ENCODE measurements at places on chromosomes 5 and 9.

- peak; percentile 15 for DNase-seq
Observed at GRCh38 chr5:108266242-108266641, 115.7 kb downstream of the FBXL17 start.

GRCh38 chr5:180311216-180311615 is 19.3 kb upstream of the MAPK9 start:
- DNase-seq: no peak

- peak; percentile 40 for DNase-seq
Observed at GRCh38 chr5:59001154-59001553, 418.3 kb downstream of the RAB3C start.

DNA sequence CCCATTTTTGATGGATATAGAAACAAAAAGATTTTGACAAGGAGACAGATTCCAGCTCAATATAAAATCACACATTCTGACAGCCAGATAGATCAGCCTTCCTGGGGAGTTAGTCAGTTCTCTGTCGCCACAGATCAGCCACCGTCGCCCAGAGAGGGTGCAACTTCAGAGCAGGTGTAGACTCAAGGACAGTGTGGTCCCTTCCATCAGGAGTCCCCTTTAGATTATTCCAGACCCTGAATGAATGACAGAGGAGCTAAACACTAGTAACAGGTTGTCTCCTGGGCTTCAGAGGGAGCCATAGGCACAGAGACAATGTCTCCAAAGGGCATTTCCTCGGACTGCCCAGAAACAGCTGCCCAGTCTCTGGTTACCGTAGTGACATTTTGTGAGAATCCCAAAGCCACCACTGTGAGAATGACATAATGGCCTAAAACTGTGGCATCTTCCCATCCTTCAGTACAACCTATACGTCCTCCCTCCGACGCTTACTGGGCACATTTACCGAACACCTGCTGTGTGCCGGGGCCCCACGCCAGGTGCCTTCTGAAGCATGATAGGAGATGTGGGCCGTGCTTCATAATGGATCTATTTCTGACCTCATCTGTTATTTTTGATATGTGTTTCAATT is 47.4 kb upstream of the SLC2A8 start:
- DNase-seq: no peak

DNA sequence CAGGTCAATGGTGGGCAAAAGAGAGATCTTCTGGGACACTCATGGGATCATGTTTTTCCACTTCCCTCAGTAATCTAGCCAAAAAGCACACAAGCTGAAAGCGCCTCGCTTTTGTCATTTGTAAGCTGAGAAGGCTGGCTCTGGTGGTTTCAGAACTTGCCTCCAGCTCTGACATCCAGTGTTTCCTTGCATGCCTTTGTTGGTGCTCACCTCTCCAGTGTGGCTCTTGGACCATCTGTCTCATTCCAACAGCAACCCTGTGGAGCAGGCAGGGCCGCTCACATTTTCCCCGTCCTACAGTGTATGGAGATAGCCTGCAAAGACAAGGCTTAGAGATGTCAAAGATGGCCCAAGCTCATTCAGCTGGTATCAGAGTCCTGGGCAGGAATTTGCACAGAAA is 160.8 kb upstream of the KLF4 start:
- peak; percentile 93 for DNase-seq

- DNase-seq: no peak
Observed at GRCh38 chr5:144971108-144971850, 800.6 kb downstream of the KCTD16 start.

- DNase-seq: peak; percentile 20
Observed at GRCh38 chr9:21154018-21154608, 12.3 kb downstream of the IFNA21 start.

- peak; percentile 47 for DNase-seq
Observed at GRCh38 chr5:158435161-158435616, 576.2 kb upstream of the CLINT1 start.

DNA sequence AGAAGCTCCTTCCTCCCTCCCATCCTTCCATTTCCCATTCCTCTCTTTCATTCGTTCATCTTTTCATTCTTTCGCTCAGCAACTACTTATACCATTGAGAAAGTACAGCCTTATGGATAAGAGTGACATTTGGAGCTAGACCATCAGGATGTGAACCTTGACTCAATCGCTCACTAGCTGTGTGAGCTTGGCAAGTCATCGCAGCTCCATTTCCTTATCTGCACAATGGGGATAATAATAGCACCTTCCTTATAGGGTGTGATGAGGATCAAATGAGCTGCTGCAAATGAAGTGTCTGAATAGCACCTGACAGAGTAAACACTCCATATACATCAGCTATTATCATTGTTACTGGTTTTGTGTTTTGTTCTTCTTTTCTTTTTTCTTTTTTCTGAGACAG is 28.1 kb upstream of the SYNPO start:
- DNase-seq: no peak

- no peak for DNase-seq
Observed at GRCh38 chr9:77765781-77766259, 117.7 kb upstream of the GNA14 start.

DNA sequence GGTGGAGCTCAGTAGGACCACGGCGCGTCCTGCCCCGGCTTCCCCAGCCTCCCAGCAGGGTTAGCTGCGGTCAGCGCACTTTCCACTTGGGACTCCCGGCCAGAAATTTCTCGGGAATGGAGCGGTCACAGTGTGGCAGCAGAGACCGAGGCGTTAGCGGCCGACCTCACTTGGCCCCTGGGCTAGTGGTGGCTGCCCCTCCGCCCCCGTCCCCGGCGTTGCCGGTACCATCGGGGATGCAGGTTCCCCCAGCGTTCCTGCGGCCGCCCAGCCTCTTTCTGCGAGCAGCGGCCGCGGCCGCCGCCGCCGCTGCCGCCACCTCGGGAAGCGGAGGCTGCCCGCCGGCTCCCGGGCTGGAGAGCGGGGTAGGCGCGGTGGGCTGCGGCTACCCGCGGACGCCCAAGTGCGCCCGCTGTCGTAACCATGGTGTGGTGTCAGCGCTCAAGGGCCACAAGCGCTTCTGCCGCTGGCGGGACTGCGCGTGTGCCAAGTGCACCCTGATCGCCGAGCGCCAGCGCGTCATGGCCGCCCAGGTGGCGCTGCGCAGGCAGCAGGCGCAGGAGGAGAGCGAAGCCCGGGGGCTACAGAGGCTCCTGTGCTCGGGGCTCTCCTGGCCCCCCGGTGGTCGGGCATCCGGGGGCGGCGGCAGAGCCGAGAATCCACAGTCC is 460 bp downstream of the DMRTA1 start:
- DNase-seq: peak; percentile 22

DNA sequence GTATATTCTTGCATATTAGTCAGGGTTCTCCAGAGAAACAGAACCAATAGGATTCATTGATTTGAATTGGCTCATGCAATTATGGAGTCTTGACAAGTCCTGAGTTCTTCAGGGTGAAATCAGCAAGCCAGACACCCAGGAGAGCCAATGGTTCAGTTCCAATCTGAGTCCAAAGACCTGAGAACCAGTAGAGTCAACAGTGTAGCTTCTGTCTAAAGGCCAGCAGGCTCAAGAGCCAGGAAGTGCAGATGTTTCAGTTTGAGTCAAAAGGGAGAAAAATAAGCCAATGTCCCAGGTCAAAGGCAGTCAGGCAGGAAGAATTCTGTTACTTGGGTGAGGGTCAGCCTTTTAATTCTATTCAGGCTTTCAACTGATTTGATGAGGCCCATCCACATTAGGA is 37.8 kb upstream of the ANKRD34B start:
- DNase-seq: no peak

- DNase-seq: peak; percentile 95
Observed at GRCh38 chr5:129963359-129963758, 59.1 kb downstream of the CHSY3 start.

- DNase-seq: no peak
Observed at GRCh38 chr5:13932561-13932960, 11.9 kb downstream of the DNAH5 start.

GRCh38 chr9:89598363-89598713 is 6.5 kb upstream of the GADD45G start:
- no peak for DNase-seq

DNA sequence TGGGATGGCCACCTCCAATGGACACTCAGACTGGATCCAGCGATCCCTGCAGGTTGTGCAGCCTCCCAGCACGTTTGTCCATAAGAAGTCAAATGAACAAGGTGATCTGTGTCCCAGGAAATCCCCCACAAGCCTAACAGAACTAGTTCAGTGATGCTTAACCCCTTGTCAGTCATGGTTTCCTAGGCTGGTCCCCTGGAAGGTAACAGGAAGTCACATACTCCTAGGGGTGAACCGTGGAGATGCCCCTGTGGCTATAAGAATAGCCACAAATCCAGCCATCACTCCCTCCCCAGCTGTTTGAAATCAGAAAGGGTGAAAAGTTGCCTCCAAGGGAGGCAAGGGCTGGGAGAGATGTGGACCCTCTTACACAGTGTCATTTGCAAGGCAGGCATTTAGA is 22.5 kb downstream of the PAX5 start:
- no peak for DNase-seq

DNA sequence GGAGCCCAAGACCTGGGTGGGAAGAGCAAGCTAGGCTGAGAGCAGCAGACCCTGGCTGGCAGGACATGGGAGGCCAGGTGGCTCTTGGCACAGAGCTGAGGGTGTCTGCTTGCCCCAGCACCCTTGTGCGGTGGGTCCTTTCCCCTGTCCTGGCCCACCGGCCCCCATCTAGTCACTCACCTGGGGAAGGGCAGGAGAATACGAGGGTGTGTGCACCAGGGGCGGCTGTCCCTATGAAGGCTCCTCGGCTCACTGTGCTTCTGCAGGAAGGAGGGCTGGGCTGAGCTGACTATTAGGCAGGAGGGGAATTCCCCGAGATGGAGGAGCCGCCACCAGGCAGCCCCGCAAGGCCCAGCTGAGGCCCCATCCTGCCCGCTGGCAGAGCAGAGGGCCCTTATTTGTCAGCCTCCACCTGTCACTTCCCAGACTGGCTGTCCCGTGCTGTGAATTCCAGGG is 6.1 kb upstream of the TNIP1 start:
- DNase-seq: no peak

DNA sequence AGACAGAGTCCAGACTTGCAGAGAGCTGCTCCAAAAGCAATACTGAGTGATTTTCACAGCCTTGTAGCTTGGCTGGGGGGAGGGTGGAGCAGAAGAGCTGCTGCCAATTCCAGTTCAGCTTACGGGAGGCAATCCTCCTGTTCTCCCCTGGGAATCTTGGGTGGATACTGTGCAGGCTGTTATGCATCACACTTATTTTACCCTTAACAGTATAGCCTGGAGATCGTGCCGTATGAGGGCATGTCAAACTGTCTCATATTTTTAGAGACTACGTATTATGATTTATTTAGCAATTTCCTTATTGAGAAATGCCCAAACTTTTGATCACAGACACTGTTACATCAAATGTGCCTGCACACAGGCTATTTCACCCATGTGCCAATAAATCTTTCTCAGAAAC is 85.2 kb downstream of the BASP1 start:
- DNase-seq: peak; percentile 83

GRCh38 chr5:157918811-157919742 is 60.1 kb upstream of the CLINT1 start:
- DNase-seq: peak; percentile 25

- no peak for DNase-seq
Observed at GRCh38 chr9:127390563-127390962, 6.4 kb upstream of the SLC2A8 start.

DNA sequence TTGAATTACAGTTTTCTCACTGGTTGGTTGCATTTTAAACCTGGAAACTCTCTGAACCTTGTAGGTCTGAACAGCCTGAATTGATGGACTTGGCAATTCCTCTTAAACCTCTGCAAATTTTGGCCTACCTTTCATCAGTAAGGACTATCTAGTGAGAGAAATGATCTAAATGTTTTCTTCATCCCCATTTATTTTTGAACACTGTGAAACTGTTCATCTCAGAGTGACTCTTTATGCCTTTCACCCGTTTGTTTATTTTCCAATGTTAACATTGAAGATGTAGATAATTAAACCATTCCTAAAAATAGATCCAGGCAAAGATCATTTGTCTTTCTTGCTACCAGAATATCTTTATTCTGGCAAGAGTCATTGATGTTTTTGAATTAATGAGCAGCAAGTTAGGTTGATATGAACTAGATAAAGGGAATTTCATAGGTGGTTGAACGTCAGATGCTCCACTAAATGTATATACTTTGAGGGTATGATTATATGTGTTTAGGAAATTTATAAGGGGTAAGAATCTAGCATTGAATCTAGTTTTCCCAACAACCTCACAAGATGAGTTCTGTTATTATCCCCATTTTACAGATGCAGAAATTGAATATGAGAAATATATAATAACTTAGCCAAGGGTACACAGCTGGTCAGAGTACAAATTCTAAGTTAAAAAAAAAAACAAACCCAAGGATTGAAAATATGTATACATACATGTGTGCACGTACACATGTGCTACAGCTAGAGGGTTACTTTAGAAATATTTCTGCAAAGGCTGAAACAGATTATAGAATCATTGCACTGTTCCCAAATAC is 3.4 kb downstream of the CPEB4 start:
- no peak for DNase-seq

- DNase-seq: peak; percentile 28
Observed at GRCh38 chr5:174843263-174844250, 119.2 kb downstream of the MSX2 start.

- DNase-seq: no peak
Observed at GRCh38 chr5:132202711-132203463, 24.8 kb downstream of the P4HA2 start.

GRCh38 chr5:74400067-74400466 is 240.5 kb downstream of the ENC1 start:
- no peak for DNase-seq

DNA sequence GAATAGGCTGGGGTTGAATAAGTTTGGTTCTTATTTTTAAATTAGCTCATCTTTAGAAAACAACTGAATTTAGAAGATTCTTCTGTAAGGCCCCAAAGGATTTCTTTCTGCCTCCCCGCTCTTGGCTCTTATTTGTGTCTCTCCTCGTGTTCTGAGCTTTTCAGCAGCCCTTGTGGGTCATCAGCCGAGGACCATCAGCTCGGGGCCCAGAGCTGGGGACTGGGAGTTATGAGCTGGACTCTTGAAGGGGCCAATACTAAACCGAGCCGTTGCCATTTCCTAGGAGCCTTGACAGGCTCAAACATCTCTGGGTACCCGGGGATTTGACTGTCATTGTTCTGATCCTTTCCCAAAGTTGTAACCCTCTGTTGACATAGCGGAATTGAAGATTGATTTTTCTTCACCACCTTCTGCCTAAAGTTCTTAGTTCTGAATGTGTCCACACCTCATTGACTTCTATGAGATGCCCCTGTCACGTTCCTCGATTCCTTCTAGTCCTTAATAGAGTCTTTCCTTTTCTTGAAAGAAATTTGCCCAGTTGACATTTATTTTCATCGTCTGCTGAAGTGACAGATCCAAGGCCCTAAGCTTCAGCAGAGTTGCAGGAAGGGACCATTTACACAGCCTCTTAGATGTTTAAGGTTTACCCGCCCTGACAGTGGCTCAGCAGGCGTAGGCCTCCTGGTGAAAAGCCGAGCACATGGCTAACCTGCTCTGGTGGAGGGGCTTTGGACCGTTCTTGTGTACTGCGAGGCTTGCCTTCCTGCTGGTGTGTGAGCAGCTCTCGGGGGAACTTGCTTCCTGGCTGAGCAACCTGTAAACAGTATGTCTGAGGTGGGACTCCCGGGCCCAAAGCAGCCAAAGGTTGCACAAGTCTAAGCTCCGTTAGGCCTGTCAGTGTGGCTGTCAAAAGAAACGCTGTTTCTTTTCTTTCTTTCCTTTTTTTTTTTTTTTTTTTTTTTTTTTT is 24.0 kb downstream of the ABL1 start:
- no peak for DNase-seq
